Activated CD4-positive, alpha-beta T cell treated with anti-CD3 and anti-CD28 coated beads, Interleukin-2, amount 50 U/mL, for 16 hours (primary cell): ENCODE measurements at places on chromosomes 3 and 15.

GRCh38 chr15:65940618-65940909 lies 71.3 kb downstream of the RAB11A start:
- DNase-seq = no peak

GRCh38 chr15:58554758-58555157 lies 123.0 kb downstream of the LIPC start:
- DNase-seq = no peak

DNA sequence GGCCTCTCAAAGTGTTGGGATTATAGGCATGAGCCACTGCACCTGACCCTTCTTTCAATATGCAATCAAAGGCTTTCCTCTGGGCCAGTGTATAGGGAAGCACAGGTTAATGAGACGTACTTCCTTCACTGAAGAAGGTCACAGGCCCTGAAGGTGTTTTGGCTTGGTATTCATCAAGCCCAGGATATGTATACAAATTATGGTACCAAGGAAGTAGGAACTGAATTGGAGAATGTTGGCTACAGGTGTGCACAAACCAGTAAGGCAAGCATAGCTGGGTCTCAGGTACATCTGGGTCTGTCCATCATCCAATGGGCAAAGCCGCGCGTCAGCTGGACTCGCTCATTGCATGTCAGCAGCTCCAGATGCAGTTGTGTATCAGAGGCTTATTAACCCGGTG lies 237.9 kb downstream of the ADAMTS17 start:
- DNase-seq = no peak

- no peak for DNase-seq
These were observed 65.0 kb upstream of the ATP2B2 start for GRCh38 chr3:10570196-10570946.

GRCh38 chr3:58719684-58720083 lies 53.1 kb upstream of the FAM3D start:
- DNase-seq = no peak
